Thyroid gland (tissue), 4 donors: ENCODE measurements at places on chromosomes 3 and 15. TPM values are rescaled to one million over a fixed set of nuclear protein-coding genes. Genes with fewer than 3 reads are reported as not detected.

- DNase-seq, result peak; percentile 30
These were observed 106.3 kb downstream of the PLD1 start for GRCh38 chr3:171704002-171704401.

- no peak for DNase-seq
These were observed 186.6 kb upstream of the ROPN1 start for GRCh38 chr3:124178531-124178930.

Gene CATSPER2
- 6.8 TPM for total RNA-seq

GRCh38 chr15:92662762-92663161 lies 7.2 kb upstream of the FAM174B start:
- DNase-seq, result no peak

Gene ZMAT3
- total RNA-seq, result 11.6 TPM

Gene SI
- not detected for total RNA-seq
